ENCODE measurements at places on chromosomes 11 and 22.

DNA sequence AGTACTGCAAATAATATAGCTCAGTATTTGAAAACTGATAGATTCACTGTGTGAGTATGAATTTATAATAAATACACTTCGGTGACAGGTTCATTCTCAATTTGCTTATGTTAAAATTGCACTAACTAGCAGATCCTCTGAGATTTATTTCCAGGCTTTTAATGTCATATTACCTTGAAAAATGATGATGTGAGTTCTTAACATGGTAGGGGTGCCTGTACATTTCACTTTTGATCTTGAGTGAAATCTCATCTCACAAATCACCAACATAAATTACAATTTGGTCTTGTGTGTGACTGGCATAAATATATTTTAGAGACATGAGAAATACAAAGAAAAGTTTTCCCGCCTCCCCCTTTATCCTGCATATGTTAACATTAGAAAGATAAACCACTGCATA, 240.4 kb downstream of the DYNC2H1 start:
- DNase-seq = no peak

- DNase-seq = peak; percentile 64
These were observed 80.9 kb upstream of the MYO18B start for GRCh38 chr22:25661073-25661472.

GRCh38 chr22:42388130-42388797, 43.9 kb downstream of the NFAM1 start:
- DNase-seq = no peak

GRCh38 chr11:116642902-116643301, 129.9 kb downstream of the BUD13 start:
- no peak for DNase-seq

Measured in forelimb muscle (tissue), 1 donor.